ENCODE measurements at places on chromosomes 5 and 9.

- DNase-seq: no peak
Measured at GRCh38 chr5:100643473-100643872, 108.3 kb downstream of the FAM174A start.

DNA sequence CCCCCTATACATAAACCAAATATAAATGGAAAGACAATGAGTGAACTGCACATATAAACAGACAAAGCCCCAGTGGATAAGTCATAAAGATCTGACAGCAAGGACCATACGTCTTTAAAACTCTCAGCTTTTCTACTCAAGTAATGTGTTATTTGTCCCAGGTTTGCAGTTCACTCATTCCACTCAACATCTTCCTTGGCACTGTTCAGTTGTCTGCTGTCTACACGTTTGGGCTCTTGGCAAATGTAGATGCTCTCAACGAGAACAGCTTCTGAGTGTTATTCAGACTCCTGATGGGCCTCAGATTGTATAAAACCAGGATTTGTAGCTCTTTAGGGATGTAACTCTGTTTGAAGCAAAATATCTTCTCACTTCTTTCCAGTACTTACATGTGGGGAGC lies 198.2 kb upstream of the SEMA6A start:
- no peak for DNase-seq

DNA sequence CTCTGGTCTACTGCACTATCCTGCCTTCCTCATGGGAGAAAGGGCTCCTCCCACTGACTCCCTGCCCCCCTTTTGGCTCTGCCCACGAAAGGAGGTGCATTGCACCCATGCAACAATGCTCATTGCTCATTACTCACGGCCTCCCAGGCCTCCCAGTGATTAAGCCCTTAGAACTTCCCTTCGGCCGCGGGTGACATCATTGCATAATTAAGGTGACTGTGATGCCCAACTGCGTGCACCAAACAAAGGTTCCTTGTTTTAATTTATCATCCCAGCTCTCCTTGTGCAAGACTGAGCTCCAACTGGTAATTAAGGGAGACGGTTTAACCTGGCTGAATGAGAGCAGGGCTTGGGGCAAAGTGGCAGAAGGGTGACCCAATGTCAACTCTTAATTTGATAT lies 180.4 kb downstream of the GAS1 start:
- DNase-seq: no peak

GRCh38 chr5:1460054-1460682 lies 14.9 kb upstream of the SLC6A3 start:
- no peak for DNase-seq

DNA sequence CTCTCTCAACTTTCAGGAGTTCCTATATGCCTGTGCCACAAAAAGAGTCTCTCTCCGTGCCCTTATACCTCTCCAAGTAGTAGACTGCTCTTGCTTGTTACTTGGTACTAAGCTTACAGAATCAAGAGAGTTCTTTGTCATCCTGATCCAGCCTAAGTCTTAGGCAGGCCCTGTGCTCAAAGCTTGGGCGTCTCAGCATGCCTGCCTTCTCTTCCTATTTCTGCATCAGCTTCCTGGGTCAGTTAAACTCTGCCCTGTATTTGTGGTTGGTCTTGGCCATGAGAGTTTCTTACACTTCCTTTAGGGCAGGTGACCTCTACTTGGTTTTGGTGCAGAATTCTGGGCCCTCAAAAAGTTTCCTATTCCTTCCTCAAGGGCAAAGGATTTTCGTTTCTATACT lies 33.0 kb upstream of the UGCG start:
- DNase-seq: no peak

GRCh38 chr5:173327948-173328843 lies at the start of gene STC2:
Gene STC2 (minus strand): TSS chr5:173328414. CDS start chr5:173328193, 221 bp downstream.
- no peak for DNase-seq

All from stimulated activated CD4-positive, alpha-beta T cell treated with anti-CD3 and anti-CD28 coated beads, Interleukin-15, amount 100 ng/mL, for 1 hour (primary cell).